ENCODE measurements at places on chromosomes 5 and 9. TPM values are rescaled to one million over a fixed set of nuclear protein-coding genes. Genes with fewer than 3 reads are reported as not detected.

- no peak for DNase-seq
Observed at GRCh38 chr5:144247131-144247530, 76.5 kb downstream of the KCTD16 start.

DNA sequence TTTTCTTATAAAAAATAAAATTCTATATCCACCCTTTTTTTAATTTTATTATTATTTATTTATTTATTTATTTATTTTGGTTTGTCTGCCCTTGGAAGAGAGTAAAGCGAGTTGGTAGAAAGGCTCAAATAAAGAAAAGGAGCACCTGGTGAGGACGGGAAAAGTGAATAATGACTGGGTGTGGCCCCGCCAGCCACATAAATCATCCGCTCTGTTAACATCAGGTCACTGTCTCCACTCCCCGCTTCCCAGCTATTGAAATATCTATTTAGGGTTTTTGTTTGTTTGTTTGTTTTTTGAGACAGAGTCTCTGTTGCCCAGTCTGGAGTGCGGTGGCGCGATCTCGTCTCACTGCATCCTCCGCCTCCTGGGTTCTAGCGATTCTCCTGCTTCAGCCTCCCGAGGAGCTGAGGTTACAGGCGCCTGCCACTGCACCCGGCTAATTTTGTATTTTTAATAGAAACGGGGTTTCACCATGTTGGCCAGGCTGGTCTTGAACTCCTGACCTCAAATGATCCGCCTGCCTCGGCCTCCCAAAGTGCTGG, 844 bp downstream of the POLR3G start:
- no peak for DNase-seq

DNA sequence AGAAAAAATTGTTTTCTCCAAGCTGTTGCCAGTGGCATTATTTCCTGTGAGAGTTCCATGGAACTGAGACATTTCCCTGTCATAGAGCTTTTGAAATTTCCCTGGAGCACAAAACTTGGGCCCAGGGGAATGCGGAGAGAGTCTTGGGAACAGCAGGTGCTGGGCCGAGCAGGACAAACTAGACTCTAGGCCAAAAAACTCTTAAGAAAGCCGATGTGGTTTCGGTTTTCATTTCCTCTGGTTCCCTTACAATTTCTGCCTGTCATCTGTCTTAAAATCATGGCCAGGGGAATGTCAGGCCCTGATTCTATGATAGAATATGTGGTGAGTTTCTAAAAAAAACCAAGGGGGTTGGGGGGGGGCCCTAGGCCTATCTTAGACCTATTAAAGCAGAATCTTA, 4.6 kb downstream of the SLC35A4 start:
- no peak for DNase-seq

DNA sequence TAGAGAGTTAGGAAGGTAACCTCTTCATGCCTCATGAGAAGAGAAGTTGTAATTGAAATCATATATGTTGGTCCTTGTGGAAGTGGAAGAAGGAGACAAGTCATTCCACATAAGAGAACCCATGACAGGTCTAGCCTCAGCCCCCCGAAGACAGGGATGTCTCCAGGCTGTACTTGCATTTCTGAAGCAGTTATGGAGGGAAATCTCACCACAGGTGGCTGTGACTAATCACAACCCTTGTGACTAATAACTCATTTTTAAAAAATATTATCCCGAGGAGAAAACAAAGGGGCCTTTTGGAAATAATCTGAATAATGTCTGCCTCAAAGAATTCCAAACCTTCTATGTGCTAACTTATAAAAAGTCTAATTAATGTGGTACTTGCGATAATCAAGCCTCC, 262.1 kb upstream of the RPS23 start:
- DNase-seq: no peak

GRCh38 chr5:165296401-165297130, 1791.1 kb downstream of the MAT2B start:
- no peak for DNase-seq

GRCh38 chr9:127116088-127116726, 6.2 kb downstream of the ANGPTL2 start:
- no peak for DNase-seq

- no peak for DNase-seq
Observed at GRCh38 chr5:7794823-7795222, 56.1 kb downstream of the CFAP90 start.

DNA sequence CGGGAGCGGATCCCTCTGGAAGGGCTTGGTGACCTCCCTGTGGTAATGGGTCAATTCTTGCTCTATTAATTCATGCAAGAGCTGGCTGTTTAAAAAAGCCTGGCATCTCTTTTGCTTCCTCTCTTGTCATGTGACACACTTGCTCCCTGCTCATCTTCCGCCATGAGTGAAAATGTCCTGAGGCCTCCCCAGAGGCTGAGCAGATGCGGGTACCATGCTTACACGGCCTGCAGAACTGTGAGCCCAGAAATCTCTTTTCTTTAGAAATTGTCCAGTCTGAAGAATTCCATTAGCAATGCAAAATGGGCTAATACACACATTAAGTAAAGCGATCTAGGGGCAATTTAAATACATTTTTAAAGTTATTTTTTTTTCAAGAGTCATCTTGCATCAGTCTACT, 48.7 kb upstream of the CDK20 start:
- no peak for DNase-seq

- DNase-seq: no peak
Observed at GRCh38 chr9:93054758-93055704, 3.5 kb upstream of the SUSD3 start.

- no peak for DNase-seq
Observed at GRCh38 chr9:33135470-33135958, 31.6 kb downstream of the B4GALT1 start.

DNA sequence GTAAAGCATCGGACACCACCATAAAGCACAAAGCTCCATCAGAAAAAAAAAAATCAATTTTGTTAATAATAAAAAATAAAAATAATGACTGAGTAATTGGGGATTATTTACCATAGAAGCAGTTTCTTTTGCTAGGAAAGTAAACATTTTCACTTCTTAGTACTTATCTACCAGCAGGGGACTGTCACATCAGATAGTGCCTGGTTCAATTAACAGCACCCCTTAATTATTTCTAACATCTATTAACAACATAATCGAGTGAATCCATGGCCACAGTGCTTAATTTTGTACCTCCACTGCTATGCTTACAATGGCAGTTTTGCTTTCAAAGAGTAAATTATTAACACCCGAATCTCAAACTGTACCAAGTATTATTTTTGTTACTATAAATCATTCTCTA, 221.7 kb downstream of the SMARCA2 start:
- DNase-seq: no peak

GRCh38 chr5:33631786-33632185, 191.0 kb downstream of the TARS1 start:
- no peak for DNase-seq

- DNase-seq: no peak
Observed at GRCh38 chr5:170638454-170639220, 134.8 kb downstream of the KCNIP1 start.

DNA sequence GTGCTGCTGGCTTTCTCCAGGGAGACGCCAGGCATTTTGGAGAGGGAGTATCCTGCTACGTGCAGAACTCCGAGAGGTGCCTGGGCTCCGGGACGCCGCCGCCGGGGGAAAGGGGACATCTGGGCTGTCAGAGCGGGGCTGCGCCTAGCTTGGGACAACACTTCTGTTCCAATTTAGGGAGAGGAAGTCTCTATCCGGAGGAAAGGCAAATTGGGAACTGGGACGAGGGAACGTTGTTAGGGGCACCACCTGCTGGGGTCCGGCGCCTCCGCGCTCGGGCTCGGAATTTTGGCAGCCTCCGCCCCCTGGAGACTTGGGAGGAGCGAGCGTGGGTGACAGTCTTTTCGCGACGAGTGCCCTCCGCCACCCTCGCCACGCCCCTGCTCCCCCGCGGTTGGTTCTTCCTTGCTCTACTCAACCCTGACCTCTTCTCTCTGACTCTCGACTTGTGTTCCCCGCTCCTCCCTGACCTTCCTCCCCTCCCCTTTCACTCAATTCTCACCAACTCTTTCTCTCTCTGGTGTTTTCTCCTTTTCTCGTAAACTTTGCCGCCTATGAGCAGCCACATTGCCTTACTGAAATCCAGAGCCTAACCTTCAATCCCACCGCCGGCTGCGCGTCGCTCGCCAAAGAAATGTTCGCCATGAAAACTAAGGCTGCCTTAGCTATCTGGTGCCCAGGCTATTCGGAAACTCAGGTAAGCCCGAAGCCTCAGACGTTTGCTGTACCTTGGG, 1.6 kb downstream of the TSLP start:
- DNase-seq: no peak

DNA sequence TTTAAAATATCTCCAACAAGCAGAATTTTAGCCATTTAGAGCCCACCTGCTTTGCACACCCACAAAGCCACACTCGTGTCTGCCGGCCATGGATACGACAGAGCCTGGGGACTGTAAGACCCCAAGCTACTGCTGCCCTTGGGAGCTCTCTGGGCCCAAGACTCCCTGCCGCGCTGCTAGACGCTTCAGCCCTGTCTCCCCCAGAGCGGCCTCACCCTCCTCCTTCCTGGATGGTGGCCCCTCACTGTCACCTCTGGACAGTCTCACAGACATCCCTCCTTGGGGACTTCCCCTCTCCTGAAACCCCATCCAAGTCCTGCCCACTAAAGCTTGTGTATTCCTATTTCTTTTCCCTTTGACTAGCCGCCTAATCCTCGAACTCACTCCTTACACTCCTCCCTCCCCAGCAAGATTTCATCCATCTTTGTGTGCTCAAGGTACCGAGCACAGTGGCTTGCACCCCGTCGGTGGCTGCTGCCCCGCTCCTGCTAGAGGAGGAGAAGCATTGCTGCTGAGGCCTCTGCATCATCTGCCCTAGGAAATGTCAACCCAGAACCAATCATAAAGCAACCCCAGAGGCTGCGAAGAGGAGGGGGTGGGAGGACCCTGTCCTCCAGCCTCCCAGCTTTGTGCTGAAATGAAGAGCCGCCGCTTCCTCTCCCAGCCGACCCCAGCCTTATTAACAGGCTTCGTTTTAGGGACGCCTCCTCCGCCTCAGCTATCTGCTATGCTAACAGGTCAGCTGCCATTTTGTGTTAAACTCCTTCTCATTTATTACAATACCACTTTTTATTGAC, 71.2 kb downstream of the CFAP77 start:
- no peak for DNase-seq

DNA sequence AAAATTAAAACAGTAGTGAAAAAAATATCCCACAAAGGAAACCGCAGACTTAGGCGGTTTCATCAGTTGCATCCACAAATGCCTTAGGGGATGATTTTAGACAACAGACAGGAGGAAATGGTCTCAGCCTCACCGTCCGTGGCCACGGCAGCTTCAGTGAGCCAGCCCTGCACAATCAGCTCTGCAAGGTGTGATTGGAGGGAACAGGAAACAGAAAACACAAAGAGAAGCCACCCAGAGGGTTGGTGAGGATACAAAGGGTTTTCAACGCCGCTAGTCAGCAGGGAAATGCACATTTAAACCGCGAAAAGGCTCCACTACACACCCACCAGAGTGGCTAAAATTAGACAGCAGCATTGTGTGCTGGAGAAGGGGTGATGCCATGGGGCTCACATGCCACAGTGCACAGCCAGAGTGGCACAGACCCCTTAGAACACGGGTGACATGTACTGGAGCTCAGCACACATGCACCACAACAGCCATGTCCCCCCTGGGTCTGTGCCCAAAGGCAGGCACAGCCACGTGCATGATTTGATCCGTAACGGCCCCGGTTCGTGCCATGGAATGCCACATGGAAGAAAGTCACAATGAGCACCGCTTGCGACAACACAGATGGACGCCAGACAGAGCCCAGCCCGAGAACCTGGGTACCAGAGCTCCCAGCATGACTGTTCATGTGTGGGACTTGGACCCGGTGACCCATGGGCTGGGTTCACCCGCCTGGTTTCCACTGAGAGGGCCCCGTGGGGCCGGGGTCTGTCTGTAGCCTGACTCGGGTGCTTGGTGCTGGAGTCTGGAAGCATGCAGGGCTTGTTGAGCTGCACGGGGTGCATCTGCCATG, 18.3 kb upstream of the TERT start:
- DNase-seq: no peak

DNA sequence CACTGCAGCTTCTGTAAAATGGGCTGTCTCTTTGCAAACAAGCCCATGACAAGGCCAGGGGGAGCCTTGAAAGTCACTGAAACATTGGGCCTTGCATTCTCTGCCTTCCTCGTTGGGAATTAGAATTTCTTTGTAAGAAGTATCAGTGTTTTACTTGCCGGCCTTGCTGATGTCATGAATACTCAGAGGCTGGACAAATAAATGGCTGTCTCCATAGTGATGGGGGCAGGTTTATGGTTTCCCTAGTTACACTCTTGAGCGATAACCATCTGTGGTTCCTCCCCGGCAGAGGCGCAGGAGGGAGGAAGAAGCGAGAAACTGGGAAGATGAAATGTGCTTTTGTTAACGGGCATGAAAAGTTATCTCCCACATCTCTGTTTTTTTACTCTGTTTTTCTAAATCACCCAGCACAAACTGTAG, 272.7 kb upstream of the PANK3 start:
- DNase-seq: no peak

DNA sequence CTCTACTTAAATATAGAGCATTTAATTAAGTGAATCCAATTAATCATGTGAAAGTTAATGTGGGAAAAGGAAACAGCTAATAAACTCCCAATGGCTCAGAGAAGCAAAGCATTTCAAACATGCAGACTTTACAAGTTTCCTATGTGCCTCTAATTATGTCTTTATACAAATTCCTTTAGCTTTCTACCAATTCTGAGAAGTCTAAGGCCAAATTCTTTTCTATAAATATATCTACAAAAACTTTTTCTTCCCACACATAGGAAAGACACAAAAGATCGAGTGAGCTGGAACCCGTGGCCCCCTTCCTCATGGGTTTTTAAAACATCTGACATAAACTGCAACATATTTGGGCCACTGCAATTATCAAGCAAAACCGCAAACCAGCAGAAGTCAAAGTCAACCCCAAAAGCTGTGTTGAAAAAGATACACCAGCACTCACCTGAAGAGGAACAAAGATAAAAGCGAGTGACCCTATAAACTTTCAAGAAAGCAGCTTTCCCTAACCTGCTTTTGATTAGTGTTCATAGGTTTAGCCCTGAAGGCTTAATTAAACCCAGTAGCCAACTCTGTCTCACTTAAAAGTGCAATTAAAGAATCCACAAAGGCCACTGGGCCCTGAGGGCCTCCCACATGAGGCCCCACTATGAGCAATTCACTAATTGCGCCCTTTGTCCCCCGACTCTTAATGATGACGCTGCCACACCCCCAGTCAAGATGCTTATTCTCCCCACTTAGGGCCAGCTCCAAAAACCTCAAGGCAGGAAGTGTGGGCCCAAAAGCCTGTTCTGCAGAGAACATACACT, 12.1 kb downstream of the SEMA5A start:
- no peak for DNase-seq

Gene GPR150
- 0.11 TPM for polyA plus RNA-seq

Gene IZUMO3
- not detected for polyA plus RNA-seq

Gene ZNF300
- 32.5 TPM for polyA plus RNA-seq

Gene PAPPA
- polyA plus RNA-seq: 1.6 TPM

Gene LHX6
- 1.8 TPM for polyA plus RNA-seq

Gene FAM163B
- polyA plus RNA-seq: 0.42 TPM

Gene SVEP1
- polyA plus RNA-seq: 35.8 TPM

Gene IFNA2
- polyA plus RNA-seq: not detected

Gene UAP1L1
- 3.4 TPM for polyA plus RNA-seq
